ENCODE measurements at places on chromosomes 1 and 21.

DNA sequence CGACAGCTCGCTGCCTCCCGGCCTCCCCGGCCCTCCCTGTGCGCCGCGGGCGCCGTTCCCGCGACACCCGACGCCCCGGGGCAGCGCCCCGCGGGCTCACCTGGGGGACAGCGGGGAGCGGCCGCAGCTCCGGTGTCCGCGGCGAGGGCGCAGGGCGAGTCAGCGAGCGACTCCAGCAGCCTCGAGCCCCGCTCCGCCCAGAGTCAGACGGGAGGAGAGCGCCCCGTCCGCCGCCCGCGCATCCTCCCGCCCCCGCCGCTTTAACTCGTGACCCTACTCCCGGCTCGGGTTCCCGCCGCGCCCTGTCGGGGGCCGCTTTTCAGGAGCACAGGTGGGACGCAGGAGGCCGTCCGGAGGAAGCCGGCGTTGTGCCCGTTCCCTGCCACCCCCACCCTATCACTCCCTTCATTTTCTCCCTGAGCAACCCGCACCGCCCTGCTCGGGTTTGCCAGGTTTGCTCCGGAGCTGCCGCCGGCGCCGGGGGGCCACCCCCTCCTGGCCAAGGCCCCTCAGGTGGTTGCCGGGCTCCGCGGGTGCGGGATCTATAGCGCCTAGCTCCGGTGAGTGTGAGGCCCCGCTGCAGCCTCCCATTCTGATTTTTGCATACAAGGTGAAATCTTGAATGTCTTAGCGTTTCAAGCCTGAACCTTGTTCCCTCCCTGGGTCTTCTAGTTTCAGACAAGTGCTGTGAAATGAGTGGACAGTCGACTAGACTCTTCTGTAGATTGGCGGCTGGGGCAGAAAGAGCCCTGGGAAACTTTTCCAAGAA is at the start of gene MCOLN3:
MCOLN3 (minus strand) TSS at position 205 of the 769 bp plus-strand sequence. CDS start 3,140 bp downstream, outside the sequence.
- peak; percentile 61 for DNase-seq

- DNase-seq = no peak
Observed at GRCh38 chr21:42336054-42336453, 14.7 kb downstream of the TFF2 start.

GRCh38 chr1:107821340-107821739 is 143.6 kb downstream of the VAV3 start:
- no peak for DNase-seq

GRCh38 chr1:162690672-162691434 is 58.6 kb downstream of the DDR2 start:
- DNase-seq = peak; percentile 18

GRCh38 chr1:224632921-224633321 is 16.8 kb downstream of the CNIH3 start:
- DNase-seq = no peak

- DNase-seq = no peak
Observed at GRCh38 chr1:197208945-197209344, 59.1 kb upstream of the CRB1 start.

GRCh38 chr1:8351693-8352470 is 34.0 kb downstream of the SLC45A1 start:
- DNase-seq = no peak

DNA sequence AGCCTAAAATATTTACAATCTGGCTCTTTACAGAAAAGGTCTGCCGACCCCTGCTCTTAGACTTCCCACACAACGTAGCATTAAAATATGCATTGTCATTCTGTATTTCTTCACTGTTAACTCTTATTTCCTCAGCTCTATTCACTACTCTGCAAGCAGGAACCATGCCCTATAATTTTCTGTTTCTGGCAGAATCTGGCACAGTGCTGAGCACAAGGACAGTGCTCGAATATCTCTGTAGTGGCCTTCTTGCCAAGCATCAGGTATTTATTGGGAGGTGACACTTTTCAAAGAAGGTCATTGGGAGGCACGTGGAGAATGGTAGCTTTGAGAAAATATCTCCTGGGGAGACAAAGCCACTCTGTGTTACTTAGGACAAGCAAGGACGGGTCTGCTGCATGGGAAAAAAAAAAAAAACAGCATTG is 77.9 kb downstream of the PSMG1 start:
- DNase-seq = no peak

DNA sequence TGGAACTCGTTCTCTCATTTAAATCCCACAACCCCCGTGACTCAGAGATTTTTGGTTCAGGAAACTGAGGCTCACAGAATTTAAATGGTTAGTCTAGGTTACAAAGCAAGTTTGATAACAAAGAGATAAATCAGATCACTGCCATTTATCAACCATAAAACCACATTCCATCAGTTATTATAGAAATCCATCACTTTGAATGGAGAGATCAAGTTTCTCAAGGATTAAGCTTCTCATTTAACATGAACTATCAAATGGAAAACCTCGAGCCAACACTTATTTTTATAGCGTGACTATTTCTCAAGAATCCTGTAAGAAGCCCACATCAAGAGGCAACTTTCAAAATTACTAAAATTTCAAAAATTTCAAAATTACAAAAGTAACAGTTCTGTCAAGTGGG is 11.9 kb downstream of the WLS start:
- DNase-seq = no peak

DNA sequence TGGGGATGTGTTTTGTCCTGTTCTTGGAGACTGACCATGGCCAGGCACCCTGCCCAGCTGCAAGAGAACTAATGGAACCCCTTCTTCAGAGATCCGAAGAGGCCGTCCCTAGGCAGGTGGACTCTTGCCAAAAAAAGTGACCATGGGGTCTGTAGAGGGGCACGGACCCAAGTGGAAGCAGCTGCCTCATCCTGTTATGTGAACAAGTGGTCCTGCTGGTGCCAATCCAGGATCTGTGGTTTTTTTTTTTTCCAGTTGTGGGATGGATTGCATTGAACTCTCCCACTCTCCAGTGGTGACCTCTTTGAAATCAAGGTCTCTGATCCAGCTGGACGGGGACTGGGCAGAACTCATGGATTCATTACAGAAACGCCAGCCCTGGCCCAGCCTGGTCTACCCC is 71.2 kb downstream of the ARHGEF10L start:
- DNase-seq = no peak

DNA sequence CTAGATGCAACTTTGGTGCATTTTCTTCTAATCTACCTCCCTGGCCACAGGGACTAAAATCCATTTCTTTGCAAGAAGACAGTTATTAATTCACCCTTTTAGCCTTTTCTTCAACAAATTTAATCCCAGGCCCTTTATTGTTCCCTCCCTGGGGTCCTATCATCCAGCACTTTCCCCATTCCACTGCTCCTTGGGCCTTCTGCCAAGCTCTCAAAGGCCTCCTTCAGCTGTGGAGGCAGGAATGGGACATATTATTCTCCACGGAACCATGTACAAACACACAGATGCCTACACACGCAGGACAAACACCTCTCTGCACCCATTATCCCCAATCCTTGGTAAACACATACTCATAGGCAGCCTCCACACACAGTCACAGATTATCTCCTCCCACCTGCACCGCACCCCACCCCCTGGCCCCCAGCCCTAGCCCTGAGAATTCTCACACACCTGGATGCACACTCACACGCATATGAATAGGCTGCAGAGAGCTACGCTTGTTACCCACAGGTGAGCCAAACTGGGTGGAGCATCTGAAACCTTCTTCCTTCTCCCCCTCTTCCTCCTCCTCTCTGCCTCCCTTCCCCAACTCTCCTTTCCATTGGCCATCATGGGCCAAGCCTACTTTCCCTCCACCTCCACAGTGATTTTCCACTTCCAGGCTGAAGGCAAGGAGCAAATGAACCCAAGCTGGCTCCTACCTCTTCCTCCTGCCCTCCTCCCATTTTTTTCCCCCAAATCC is 11.7 kb downstream of the TAGLN2 start:
- DNase-seq = no peak

DNA sequence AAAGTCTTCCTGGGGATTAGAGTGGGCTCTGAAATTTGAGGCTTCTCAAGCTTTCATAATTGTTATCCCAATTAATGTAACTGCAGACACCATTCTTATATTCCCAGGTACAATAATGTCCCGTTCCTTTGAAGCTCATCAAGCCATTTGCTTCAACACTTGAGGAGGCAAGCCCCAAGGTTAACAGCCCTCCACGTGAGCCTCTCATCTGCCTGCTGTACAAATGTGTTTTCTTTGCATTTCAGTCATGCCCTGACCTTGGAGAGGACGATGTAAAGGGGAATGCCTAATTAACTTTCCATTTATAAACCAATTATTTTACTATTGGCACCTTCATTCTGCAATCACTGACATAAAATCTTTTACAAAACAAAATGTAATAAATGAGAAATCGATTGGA is 106.3 kb downstream of the SETD4 start:
- DNase-seq = peak; percentile 78

DNA sequence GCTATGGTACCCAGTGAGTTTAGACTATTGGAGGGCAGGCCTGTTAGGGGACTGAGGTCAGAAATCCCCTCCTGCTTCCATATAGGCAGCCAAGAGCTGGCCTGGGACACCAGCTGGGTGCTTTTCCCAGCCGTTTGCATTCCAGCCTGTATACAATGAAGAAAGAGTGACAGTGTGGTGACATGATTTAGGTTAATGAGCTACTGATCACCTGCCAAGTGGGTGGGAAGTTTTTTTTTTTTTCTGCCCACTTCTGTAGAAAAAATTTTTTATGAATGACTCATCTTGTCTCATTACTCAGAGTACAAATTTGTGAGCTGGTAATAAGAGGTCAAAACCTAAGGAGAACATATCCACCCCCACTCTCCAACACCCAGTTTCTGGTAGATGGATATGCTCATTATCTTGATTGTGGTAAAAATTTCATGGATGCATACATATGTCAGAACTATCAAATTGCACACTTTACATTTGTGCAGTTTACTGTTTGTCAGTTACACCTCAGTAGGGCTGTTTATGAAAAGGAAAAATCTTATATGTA is 16.4 kb upstream of the CGN start:
- no peak for DNase-seq

DNA sequence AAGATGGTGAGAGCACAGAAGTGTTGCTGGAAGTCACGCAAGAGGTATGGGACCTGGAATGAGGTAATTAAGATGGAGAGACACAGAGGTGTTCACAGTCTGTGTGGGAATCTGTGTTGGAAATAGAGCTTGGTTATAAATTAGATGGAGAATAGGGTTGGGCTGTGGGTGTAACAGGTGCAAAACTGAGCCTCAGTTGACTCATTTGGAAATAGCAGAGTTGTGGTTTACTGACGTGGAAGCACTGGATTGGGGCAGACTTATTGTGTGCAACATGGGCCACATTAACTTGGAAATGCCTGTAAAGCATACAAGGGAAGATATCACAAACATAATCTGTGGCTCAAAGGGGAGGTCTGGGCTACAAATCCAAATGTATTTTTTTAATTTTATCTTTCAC is 13.0 kb downstream of the CAMSAP2 start:
- no peak for DNase-seq

DNA sequence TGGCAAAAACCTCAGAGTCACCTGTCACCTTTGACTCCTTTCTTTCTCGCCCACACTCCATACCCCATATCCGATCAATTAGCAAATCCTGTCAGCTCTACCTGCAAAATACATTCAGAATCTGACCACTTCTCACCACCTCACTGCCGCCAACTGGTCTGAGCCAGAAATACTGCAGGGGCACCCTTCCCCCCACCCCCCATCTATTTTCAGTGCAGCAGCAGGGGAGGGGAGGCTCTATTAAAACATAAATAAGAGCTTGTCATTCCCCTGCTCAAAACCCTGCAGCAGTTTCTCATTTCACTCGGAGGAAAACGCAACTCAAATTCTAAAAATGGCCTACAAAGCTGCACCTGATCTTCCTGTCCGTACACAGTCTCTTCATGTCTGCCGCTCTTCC is 3.9 kb downstream of the PKLR start:
- no peak for DNase-seq

GRCh38 chr1:20936216-20936615 is 149.1 kb upstream of the HP1BP3 start:
- no peak for DNase-seq

- DNase-seq = no peak
Observed at GRCh38 chr1:222418654-222419053, 129.2 kb downstream of the HHIPL2 start.

DNA sequence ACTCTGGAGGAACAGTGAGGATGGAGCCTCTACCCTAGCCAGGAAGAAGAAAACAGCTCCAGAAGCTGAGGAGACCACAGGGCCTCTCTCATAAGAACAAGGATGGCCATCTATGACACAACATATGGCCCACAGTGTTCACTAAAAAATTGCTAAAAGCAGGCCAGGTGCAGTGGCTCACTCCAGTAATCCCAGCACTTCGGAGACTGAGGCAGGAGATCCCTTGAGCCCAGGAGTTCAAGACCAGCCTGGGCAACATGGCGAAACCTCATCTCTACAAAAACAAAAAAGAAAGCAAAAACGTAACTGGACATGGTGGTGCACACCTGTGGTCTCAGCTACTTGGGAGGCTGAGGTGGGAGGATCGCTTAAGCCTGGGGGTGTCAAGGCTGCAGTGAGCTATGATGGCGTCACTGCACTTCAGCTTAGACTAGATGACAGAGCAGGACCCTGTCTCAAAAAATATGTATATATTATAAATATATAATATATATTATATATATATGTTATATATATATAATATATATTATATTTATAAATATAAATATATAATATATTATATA is 103.1 kb downstream of the TOMM20 start:
- DNase-seq = no peak

GRCh38 chr1:117527566-117528102 is 78.2 kb upstream of the TENT5C start:
- DNase-seq = no peak

GRCh38 chr1:163983097-163983496 is 575.9 kb upstream of the PBX1 start:
- no peak for DNase-seq

GRCh38 chr1:236489710-236490377 is 33.9 kb upstream of the LGALS8 start:
- no peak for DNase-seq

- no peak for DNase-seq
Observed at GRCh38 chr1:218634212-218634611, 289.1 kb downstream of the TGFB2 start.
